ENCODE measurements at places on chromosomes 5 and 9.

- peak; percentile 3 for DNase-seq
Measured at GRCh38 chr5:106545325-106545724, 1125.4 kb downstream of the EFNA5 start.

DNA sequence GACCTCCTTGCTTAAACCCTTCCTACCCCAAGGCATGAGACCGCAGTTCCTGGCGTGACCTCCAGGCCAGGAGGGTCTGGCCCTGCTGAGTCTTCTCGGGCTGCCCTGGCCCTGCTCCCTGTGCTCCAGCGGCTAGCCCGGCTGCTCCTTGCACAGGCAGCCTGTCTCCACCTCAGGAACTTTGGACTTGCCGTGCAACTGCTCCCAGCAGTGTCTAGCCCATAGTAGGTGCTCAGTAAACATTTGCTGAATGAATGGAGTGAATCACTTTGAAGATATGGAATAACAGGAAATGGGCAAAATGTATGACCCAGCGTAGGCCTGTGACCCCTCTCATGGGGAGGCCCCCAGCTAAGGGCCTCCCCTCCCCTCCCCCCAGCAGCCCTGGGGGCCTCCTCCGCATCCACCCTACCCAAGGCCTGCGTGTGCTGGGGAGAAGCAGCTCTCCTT is 127.1 kb downstream of the ZNF354C start:
- no peak for DNase-seq

GRCh38 chr5:60377826-60378225 is 322.1 kb downstream of the DEPDC1B start:
- no peak for DNase-seq

GRCh38 chr9:16271967-16272366 is 598.5 kb downstream of the BNC2 start:
- DNase-seq: no peak
